ENCODE measurements at places on chromosomes 7 and 10.

GRCh38 chr10:4686644-4686996 is 139.4 kb upstream of the AKR1E2 start:
- no peak for DNase-seq

- no peak for DNase-seq
Measured at GRCh38 chr7:149050941-149051340, 22.6 kb upstream of the PDIA4 start.

DNA sequence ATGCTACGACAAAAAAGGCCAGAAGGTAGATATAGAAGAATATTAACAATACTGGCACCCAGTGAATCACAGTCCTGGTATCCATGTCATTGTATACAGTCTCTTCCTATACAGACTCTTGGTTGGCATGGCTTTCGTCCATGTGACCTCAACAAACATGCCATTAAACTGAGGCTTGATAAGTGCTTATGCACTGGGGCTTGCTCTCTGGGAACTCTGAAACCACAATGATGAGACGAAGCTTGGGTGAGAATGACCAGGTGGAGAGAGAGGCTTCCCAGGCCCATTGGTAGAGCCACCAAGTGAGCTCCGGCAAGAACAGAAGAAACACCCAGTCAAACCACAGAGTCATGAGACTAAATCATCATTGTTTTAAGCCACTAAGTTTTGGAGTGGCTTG is 33.2 kb downstream of the PNPLA8 start:
- no peak for DNase-seq

DNA sequence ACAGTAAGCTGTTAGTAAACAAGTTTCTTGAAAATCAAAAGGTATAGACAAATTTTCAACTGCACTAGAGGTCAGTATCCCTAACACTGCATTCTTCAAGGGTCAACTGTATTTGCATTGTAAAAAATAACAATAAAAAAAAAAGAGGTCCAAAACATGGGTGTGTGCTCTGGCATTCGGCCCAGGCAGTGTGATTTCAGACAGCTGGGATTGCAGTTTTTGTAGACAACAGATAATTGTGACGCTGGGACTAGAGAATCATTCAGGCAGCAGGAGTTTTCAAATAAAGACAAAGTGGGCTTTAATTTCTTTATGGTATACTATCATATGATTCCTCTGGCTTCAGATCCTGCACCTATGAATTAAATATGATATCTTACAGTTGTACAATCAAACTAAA is 543.2 kb upstream of the SEMA3D start:
- no peak for DNase-seq

GRCh38 chr10:126808103-126808502 is 97.1 kb upstream of the DOCK1 start:
- DNase-seq = no peak

DNA sequence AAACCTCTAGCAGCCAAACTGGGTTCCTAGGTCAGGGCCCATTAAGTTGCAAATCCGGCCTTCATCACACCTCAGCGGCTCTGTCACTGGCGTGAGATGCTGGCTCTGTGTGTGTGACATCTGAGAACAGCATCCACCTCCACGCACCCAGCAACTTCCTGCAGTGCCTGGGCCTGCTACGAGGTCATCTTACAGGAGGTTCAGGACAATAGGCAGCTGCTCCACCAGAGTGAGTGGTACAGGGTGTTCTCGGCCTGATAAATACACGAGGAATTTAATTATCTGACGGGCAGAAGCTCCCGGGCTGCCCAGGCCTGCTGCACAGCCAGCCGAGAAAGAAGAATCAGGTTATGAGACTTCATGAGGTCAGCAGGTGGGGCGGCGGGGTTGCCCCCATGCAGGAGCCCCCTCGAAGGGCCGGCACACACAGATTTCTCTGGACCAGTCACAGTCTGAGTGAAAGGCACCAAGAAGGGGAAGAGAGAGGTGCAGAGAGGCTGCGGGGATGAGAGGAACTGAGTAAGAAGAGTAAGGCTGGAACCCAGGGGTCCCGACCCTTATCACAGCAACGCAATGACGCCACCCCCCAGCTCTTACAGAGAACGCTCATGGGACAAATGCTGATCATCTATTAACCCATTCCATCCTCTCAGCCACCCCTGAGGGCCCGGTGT is 49.3 kb downstream of the CALML3 start:
- no peak for DNase-seq

DNA sequence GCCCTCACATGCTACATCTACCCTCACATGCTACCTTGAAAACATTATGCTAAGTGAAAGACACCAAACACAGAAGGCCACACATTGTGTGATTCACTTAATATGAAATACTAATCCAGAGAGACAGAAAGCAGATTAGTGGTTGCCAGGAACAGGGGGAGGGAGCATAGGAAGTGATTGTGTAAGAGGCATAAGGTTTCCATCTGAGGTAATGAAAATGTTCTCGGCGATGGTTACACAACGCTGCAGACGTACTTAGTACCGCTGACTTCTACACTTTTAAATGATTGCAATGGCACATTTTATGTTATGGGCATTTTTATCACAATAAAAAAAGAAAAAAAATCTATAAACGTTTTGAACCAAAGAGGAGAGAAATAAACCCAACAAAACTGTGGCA is 742.3 kb downstream of the TYW1 start:
- DNase-seq = peak; percentile 13

- no peak for DNase-seq
Measured at GRCh38 chr10:131201741-131202515, 109.6 kb downstream of the TCERG1L start.

- DNase-seq = no peak
Measured at GRCh38 chr7:28615091-28615490, 202.8 kb downstream of the CREB5 start.

DNA sequence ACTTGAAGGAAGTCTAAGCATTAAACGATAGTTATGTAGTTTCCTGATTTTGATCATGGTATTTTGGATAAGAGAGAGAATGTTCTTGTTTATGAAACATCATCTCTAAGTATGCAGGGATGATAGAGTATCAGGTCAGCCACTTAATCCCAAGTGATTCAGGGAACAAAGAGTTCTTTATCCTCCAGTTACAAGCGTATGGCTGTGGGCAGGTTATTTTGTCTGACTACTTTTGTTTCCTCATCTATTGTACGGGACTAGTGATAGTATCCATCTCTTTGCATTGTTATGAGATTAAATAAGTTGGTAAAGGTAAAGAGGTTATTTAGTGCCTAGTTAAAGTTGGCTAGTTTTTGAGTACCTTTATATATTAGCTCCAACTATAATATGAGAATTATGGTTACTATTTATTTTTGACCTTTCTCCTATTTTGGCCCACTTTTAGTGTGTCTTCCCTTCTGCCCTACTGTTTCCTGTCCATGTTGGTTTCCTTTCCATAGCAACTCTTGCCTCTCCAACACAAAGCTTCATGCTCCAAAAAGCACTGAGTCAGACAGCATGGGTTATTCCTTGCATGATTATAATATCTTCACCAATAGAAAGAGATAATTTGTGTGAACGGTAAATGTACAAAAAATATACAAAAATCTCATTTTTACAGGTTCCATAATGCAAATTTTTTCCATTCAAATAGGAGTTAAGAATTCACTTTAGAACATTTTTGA is 65.4 kb downstream of the SP8 start:
- DNase-seq = no peak

- peak; percentile 92 for DNase-seq
Measured at GRCh38 chr7:44065431-44066110, at the start of gene PGAM2. Gene PGAM2 (minus strand): TSS chr7:44065567. CDS start chr7:44065529, 38 bp downstream.

- DNase-seq = no peak
Measured at GRCh38 chr7:143455491-143455890, 12.2 kb downstream of the TAS2R60 start.

DNA sequence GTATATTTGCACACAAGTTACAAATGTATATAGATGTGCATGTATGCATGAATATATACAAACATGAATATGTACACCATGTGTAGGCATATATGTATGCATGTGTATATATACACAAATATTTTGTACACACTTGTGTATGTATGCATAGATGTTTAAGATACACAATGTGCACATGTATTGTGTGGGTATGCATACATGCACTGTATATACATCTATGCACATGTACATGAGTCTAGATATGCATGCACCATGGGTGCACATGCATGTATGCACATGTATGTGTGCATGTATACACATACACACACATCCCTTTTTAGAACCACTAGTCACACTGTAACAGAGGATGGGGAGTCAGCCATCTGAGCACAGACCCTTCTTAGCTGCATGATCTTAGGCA is 249.4 kb downstream of the COBL start:
- DNase-seq = no peak

DNA sequence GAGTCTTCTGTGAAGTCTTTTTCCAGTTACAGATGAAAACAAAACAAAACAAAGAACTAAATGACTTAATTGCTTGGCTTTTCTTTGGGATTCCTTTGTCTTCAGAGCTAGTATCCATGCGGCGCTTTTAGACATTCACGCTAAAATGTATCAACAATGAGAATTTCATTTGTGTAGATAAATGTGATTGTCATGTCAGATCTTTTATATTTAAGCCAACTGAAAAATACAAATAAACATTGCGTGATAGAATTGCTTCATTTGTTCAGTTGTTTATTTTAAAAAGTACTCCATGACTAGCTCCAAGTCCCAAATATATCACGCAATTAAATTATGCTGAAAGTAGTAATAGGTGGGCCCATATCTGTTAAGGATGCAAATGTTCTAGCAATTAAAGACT is 7.9 kb upstream of the ADRB1 start:
- DNase-seq = no peak

- DNase-seq = no peak
Measured at GRCh38 chr10:3992382-3993178, 207.6 kb upstream of the KLF6 start.

DNA sequence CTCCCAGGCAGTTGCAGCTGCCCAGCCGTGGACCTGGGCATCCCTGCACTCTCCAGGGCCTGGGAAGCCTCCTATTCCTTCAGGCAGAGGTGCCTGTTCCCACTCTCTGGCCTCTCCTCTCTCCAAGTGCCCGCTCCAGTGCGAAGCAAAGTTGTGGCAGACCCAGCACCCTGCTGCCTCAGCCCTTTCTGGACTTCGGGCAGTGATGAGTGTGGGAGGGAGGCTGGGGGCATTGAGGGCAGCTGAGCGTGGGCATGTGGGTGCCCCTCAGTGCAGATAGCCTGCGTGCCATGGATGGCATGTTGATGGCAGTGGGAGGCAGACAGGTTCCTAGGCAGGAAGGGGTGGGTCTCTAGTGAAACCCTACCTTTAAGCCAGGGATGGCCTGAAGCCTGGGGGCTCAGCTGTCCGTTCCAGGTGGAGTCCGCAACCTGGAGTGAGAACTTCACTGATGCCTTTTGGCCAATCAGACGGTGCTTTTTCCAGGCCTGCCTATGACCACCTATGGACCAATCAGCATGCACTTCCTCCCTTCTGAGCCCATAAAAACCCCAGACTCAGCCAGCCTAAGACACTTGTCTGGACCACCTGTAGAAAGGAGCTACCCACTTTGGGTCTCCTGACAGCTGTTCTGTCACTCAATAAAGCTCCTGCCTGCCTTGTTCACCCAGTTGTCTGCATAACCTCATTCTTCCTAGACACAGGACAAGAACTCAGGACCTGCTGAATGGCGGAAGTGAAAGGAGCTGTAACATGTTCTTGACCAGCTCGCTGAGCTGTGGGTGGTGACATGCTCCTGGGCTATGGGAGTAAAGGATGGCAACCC is 26.1 kb downstream of the SVIL start:
- no peak for DNase-seq

DNA sequence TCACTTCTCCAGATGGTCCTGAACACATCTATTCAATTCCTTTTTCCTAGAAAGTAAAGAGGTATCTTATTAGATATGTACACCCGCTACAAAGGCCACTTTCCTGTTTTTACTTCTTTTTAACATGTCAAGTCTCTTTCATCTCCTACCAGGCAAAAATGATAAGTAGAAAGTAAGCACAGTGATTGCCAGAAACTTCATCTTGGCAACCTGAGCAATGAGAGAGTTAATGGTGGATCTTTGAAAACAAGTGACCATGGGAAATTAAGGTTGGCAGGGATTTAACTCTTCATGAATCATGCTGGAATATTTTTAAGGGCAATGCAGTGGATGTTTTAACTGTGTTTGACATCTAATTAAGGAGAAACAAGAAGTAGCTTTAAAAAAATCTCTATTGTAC is 2.7 kb downstream of the SEMA3A start:
- DNase-seq = no peak

DNA sequence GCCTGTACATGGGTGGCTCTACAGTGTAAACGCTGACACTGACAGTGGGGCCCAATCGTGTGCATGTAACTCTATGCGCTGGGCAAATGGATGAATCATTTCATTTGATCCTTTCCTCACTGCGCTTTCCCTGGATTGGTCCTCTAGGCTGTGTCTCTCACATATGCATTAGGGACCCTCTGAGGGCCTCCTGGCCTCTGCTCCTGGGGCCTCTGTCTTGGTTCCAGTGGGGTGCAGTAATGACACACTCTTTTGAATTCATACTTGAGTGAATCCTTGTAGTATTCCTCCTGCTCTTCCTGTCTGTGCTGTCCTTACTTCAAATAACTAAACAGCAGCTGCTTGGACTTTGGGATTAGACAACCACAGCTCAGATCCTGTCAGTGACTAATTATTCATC is 176.5 kb upstream of the ADO start:
- DNase-seq = no peak

DNA sequence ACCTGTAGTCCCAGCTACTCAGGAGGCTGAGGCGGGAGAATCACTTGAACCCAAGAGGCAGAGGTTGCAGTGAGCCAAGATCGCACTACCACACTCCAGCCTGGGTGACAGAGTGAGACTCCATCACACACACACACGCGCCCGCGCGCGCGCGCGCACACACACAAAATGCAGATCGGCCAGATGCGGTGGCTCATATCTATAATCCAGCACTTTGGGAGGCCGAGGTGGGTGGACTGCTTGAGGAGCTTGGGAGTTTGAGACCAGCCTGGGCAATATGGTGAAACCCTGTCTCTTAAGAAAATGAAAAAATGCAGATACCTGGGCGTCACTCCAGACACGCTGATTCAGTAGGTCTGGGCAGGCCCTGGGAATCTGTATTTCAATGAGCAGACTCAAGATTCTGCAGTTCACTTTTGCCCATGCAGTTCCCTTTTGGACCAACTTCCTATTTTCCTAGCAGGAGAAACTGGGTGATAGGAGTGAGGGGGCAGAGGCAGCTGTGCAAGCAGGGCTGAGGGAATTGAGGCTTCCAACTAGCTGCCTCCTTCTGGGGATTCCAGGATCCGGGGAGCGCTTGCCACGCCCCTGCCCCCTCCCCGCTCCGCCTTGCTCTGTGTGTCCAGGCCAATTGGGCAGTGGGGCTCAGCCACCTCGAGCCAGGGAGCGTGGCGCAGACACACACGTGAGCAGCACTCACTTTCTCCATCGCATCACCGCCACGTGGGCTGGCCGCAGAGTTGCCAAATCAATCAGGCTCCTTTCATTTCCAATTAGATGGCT is 173.6 kb downstream of the SH3PXD2A start:
- DNase-seq = no peak

DNA sequence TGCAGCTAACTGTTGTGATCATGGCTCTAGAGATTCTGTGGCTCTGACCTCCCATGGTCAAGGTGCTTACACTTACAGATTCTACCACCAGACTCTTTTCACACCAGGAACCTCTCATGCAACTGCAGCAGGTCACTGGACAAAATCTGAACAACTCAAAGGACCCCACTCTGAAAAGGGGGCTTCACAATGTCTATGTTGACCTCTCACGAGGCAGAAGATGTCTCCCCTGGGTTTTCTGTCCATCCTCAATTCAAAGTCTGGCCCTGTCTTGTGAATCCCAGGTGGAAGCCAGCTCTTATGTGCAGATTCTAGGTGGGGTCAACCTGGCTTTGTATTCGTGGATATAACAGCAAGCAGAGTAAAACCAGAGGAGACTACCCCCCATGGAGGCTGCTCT is 118.6 kb upstream of the ZNF479 start:
- no peak for DNase-seq
